Skin of body (tissue), 3 donors: ENCODE measurements at places on chromosomes 2 and 18. TPM values are rescaled to one million over a fixed set of nuclear protein-coding genes. Genes with fewer than 3 reads are reported as not detected.

ZC3H8 gene
- 14.4 TPM for total RNA-seq

MYO3B gene
- 5.5 TPM for total RNA-seq

GALNT13 gene
- 2.5 TPM for total RNA-seq

SP140 gene
- 0.49 TPM for total RNA-seq

SPC25 gene
- total RNA-seq = 8.2 TPM

SERPINB2 gene
- total RNA-seq = 153 TPM

IMP4 gene
- total RNA-seq = 33.0 TPM

RIT2 gene
- total RNA-seq = not detected

C2orf80 gene
- not detected for total RNA-seq

ZNF142 gene
- total RNA-seq = 8.7 TPM

SKOR2 gene
- total RNA-seq = not detected

STARD6 gene
- total RNA-seq = not detected

REG3A gene
- not detected for total RNA-seq

MAIP1 gene
- total RNA-seq = 12.8 TPM

IL1R2 gene
- 15.6 TPM for total RNA-seq

CPLX4 gene
- total RNA-seq = not detected

KYNU gene
- 3.2 TPM for total RNA-seq

LYPD6B gene
- total RNA-seq = 12.3 TPM

OXER1 gene
- 1.1 TPM for total RNA-seq

FLACC1 gene
- total RNA-seq = 2.9 TPM

UGT1A4 gene
- not detected for total RNA-seq

DAPL1 gene
- 41.6 TPM for total RNA-seq

SH3BP4 gene
- total RNA-seq = 14.6 TPM

RAD51AP2 gene
- total RNA-seq = 0.20 TPM

PLEKHB2 gene
- 39.9 TPM for total RNA-seq

CXCR2 gene
- 5.2 TPM for total RNA-seq

LGALSL gene
- total RNA-seq = 46.4 TPM

IRS1 gene
- total RNA-seq = 14.5 TPM

CYP27C1 gene
- 4.3 TPM for total RNA-seq

BOLL gene
- 0.10 TPM for total RNA-seq

SPDYA gene
- 3.3 TPM for total RNA-seq

PKDCC gene
- 48.9 TPM for total RNA-seq

NEB gene
- total RNA-seq = 212 TPM

PAX8 gene
- total RNA-seq = 0.30 TPM

CD28 gene
- total RNA-seq = 5.5 TPM

DUSP2 gene
- total RNA-seq = 59.4 TPM

GATA6 gene
- 2.2 TPM for total RNA-seq

EPC2 gene
- 30.2 TPM for total RNA-seq

DLGAP1 gene
- 5.3 TPM for total RNA-seq

ALKAL2 gene
- 1.4 TPM for total RNA-seq

RTP5 gene
- not detected for total RNA-seq

EVX2 gene
- not detected for total RNA-seq

CCDC85A gene
- 3.6 TPM for total RNA-seq

NEURL3 gene
- 0.10 TPM for total RNA-seq

OTX1 gene
- total RNA-seq = 1.1 TPM
